ENCODE measurements at places on chromosomes 6 and 20. TPM values are rescaled to one million over a fixed set of nuclear protein-coding genes. Genes with fewer than 3 reads are reported as not detected.

Gene LBP
- 3.9 TPM for total RNA-seq

Gene VSX1
- 0.24 TPM for total RNA-seq

Gene SLC35D3
- total RNA-seq, result 0.72 TPM

GRCh38 chr6:41065550-41066026, 6.6 kb downstream of the OARD1 start:
- DNase-seq, result no peak

DNA sequence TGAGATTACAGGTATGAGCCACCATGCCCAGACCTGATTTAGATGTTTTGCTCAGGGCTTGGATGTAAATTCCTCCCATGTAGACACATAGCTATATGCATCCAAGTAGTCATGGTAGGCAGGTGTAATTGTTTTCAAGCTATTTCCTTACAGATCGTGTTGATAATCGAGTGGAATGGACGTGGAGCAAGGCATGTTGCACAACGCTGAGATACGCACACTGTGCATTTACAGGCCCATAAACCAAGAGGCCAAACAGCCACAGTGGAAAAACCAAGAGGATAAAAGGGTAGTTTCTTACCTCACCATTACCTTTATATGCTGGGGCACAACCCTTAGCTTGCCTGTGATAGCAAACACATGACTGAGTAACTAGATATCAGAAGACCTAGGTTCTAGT, 51.0 kb upstream of the ADGRF1 start:
- DNase-seq, result no peak

GRCh38 chr6:27836783-27837624, 75.2 kb downstream of the OR2B2 start:
- peak; percentile 94 for DNase-seq

GRCh38 chr6:170243386-170243785, 47.5 kb downstream of the DLL1 start:
- no peak for DNase-seq

DNA sequence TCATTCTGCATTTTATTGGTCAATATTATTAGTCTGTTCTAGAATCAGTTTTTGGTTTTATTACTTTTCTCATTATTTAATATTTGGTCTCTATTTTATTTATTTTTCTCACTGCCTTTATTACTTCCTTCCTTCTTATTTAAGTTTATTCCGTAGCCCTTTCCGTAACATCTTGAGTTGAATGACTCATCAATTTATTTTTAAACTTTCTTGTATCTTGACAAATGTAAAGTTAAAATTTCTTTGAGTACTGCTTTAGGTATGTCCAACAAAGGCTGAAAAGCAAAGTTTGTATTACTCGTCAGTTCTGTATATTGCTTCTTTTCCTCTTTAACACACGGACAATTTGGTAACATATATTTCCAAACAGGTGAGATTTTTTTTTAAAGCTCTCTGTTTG, 192.0 kb downstream of the CD109 start:
- DNase-seq, result no peak

DNA sequence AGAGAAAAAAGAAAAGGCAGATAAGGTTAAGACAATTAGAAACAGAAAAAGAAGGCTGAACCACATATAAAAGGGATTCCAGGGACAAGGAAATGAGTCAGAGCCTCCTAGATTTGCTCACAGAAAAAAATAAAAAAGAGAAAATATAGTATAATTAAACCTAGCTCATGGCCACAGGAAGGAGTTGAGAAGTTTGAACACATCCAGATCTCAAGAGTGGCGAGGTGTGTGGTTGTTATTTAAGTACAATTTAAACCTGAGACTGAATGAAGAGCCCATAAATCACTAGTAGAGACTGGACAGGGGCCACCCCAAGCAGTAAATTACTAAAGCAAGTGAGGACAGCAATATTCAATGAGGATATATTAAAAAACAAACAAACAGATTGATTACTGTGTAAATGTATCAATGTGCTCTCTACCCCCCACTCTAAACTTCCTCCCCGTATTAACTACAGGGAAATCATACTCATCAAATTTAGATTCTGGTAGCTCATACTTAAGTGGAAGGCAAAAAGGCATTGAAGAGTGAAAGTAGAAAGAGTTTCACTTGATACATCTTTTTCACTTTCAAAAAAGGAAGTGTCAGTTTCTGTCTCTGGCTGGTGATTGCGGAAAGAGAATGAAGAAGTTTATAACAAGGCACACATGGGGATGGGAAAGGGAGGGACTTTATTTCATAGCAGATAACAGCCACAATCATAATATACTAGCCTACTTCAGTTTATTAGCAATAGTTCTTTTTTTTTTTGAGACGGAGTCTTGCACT, 49.3 kb upstream of the SCAF8 start:
- DNase-seq, result no peak

GRCh38 chr20:40979247-40979646, 49.4 kb upstream of the TOP1 start:
- DNase-seq, result no peak

All from umbilical cord (tissue), 2 donors.